ENCODE measurements at places on chromosomes 6 and 20.
A peak's percentile ranks its signal among the peaks of the same experiment; 100 is the strongest.

DNA sequence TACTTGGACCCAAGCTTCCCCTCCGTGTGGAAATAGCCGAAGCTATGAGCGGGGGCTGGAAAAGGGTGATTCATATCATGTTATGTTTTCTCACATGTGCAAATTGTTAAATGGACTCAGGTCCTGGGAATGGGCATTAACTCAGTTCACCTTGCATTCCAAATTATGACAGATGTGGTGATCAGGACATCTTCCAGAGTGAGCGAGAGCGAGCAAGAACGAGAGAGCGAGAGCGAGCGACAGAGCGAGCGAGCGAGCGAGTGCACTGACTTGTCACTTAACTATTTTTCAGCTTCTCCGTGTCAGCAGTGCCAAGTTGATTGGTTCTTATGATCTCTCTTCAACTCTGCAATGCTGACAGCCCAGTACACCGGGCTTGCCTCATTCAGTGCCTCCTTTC, 437.4 kb upstream of the NRSN1 start:
- DNase-seq, result peak; percentile 47

DNA sequence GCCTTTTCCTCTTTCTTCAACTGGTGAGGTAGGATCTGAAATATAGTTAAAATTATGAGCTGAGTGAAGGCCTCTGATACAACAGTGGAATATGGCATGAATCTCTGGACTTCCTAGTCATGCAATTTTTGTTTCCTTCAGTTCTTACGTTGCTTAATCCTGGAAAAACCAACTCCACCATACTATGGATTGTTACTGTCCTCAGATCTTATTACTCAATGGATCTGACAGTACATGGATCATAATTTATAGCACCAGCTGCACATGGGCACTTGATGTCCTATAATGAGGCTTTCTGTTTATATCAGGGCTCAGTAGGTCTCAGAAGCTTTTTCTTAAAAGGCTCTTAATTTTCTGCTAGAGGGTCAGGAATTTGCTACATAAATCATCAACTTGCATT, 1341.0 kb upstream of the EYS start:
- DNase-seq, result no peak

DNA sequence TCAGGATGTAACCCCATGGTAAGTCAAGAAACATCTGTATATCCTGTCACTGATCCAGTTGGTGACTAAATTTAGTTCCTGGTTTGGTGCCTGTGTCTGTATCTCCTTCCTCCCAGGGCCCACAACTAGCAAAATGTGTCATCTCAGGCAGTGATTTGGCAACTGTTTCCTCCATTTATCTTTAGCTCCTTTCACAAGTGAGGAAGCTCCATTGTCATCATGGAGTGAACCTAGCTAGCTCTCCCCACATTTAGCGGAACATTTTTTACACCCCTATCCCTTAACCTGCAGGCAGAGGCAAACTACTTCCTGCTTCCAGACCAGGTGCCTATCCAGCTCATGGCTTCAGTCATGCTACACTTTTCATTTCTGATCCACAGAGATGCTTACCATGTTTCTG, 99.5 kb downstream of the IPCEF1 start:
- no peak for DNase-seq

- peak; percentile 83 for DNase-seq
Measured at GRCh38 chr6:144131248-144131709, 19.0 kb upstream of the STX11 start.

DNA sequence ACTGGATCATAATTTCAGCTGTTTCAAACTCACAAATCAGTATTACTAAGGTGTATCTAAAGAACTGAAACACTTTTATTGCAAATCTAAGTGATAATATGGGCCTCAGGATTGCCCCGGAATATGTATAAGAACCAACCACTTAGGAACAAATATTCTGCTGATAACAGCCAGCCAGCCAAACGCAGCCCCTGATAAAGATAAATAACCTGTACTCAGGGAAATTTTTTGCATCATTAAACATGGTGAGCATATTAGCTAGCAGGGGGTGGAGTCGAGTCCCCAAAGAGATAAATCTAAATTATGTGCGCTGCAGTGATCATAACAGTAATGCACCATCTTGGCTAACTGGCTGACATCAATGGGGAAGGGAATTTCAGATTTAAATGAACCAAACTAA, 410.2 kb upstream of the MAP3K7 start:
- DNase-seq, result no peak

- peak; percentile 89 for DNase-seq
Measured at GRCh38 chr6:17905611-17906592, 81.5 kb downstream of the KIF13A start.

DNA sequence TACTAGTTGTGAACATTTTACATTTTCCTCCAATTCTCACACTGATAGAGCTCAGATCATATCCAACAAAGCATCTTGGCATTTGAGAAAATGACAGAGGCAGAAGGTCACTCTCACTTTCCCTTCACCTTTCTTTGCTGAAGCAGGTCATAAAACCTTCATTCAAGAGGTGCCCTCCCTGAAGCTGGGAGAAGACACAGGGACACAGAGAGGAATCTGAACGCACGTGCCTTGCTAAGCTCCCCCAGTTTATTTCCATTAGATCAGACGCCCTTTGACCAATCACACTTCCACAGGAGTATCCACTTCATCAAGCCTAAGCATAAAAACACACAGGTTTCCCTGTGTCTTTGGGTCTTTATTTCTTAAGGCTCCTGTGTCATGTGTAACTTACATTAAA, 9.2 kb upstream of the MBOAT1 start:
- no peak for DNase-seq

GRCh38 chr20:32875673-32876072, 16.9 kb downstream of the EFCAB8 start:
- no peak for DNase-seq

DNA sequence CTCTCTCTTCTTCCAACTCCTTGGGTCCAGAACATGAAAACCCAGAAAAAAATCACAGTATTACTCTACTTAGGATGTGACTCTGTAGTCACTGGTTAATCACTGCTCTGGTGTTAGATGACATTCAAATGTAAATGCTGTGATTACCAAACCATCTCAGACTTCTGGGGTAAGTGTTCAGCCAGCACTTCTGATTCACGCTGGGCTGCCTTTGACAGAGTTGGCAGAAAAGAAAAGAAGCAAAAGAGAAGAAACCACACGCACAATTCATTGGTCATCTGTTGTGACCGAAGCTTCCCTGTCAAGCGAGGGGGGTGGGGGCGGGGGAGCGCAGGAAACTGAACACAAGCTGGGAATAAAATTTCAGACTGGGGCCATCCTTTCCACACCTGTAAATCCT, 82.7 kb downstream of the PSMG4 start:
- peak; percentile 97 for DNase-seq

DNA sequence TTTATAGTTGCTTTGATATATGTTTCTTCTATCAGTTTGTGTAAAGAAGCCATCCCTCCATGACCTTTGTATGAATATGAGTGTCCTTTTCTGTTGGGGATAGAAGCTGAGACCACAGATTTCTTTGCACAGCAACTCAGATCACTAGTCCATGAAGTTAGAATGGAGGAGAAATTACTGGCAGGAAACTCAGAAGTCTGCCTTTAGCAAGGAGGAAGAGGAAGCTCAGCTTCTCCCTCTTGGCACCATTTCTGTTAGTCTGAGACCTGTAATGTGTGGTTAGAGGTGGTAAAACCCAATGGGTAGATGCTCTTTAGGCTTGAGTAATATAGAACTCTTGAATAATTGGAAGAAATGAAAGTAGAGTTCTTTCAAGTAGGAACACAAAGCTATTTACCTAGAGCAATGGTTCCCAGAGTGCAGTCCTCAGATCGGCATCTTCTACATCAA, 995.3 kb upstream of the FLRT3 start:
- no peak for DNase-seq

DNA sequence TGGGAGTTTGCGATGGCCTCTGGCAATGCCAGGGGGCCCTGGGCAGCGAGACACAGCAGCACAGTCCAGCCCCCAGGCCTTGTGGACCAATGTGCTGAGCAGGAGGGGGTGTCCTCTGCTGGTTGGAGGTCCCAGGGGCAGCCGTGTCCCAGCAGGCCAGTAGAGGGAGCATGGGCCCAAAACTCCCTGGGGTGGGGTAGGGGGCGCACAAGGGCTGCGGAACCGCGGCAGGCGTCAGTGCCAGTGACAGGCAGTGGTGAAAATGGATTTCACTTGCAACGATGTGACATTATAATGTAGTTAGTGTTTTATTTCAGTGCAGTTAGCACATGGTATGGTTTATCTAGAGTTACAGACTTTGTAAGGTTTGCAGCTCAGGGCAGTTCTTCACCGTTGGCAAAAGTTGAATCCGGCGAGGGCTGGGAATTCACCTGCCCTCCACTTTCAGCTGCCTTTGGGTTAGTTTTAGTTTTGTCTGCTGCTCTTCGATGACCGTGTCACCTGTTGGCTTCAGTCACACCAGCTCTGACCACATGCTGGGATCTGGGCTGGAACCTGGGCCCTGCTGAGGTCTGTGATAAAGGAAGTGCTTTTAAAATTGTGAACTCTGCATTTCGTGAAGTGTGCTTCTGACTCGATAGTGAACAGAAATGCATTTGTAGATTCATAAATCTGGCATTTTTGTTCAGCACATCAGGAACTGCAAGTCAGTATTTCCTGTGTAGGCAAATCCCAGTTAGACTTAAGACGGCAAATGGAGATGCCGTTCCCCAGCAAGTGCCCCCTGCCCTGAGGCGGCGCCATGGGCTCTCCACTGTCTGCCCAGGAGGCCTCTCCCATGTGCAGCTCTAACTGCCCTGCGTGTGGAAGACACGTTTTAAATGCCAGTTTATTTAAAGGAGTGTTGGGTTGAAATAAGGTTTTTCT, 46.8 kb downstream of the PYGB start:
- peak; percentile 63 for DNase-seq

GRCh38 chr6:105786890-105787655, 299.1 kb upstream of the PRDM1 start:
- no peak for DNase-seq

- no peak for DNase-seq
Measured at GRCh38 chr6:37317312-37318038, 36.3 kb upstream of the RNF8 start.

DNA sequence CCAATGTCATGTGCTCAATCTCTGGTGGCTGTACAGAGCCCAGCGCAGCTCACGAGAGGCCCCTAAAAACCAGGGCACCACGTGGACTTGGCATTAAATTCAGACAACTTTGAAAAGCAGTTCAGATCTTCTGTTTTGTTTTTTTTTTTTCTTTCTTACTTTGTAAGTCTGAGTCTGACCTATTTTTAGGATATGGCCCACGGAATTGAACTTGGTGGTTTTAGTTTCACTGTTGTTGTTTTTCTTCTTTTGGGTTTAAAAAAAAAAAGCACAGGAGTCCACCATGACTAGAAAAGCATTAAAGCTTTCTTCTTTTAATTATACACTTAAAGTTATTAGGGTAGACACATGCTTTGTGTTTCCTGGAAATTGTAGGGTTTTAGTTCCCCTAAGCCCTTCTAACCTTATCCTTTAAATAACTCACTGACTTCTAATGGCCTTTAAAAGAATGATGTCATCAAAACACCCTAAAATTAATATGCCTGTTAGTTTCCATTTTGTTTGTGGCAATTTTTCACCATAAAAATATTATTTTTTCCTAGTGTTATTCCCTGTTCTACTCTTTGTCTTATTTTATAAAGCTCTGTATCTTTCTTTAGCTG, 48.5 kb upstream of the CCN2 start:
- no peak for DNase-seq

- no peak for DNase-seq
Measured at GRCh38 chr6:2666906-2667575, 83.7 kb downstream of the MYLK4 start.

- peak; percentile 49 for DNase-seq
Measured at GRCh38 chr6:127267646-127268625, 1.3 kb downstream of the RNF146 start.

- no peak for DNase-seq
Measured at GRCh38 chr6:36095497-36096391, 34.6 kb upstream of the MAPK13 start.

DNA sequence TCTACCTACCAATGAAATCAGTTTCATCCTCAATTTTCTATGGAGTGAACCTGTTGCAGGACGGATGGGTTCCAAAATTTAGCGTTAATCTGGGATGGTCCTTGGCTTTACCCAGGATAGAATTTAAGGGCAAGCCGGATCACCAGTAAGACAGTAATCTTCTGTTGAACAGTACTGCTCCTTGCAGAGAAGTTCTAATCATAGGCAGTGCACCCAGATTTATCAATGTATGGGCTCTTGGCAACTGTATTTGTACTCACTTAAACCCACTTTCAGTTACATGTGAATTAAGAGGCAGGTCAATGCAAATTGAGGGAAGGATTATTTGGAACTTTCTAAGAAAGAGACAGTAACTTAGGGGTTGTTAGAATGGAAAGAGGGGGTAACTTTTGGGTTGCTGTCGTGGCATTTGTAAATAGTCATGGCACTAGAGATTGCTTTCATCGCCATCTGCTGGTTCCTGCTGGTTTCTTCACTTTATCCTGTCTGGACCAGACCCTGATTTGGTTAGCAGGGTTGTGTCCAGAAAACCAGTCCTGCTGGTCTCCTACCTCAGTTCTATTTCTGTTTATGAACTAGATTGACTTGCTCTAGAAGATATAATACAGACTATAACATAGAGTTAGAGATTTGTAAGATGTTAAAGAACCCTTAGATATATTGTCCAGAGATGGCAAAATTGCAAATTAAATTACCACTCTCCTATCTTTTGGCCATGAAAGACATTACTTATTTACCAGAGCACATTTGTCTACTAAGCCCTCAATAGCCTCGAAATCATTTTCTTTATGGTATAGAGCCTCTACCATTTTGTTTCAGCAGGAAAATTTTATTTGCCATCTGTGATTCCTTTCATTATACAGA, 646.3 kb downstream of the UTRN start:
- peak; percentile 66 for DNase-seq

- no peak for DNase-seq
Measured at GRCh38 chr6:145151624-145152023, 583.7 kb downstream of the EPM2A start.

- DNase-seq, result peak; percentile 68
Measured at GRCh38 chr6:139392794-139393193, 18.3 kb upstream of the CITED2 start.

GRCh38 chr6:167849846-167850459, 23.2 kb downstream of the AFDN start:
- DNase-seq, result no peak

DNA sequence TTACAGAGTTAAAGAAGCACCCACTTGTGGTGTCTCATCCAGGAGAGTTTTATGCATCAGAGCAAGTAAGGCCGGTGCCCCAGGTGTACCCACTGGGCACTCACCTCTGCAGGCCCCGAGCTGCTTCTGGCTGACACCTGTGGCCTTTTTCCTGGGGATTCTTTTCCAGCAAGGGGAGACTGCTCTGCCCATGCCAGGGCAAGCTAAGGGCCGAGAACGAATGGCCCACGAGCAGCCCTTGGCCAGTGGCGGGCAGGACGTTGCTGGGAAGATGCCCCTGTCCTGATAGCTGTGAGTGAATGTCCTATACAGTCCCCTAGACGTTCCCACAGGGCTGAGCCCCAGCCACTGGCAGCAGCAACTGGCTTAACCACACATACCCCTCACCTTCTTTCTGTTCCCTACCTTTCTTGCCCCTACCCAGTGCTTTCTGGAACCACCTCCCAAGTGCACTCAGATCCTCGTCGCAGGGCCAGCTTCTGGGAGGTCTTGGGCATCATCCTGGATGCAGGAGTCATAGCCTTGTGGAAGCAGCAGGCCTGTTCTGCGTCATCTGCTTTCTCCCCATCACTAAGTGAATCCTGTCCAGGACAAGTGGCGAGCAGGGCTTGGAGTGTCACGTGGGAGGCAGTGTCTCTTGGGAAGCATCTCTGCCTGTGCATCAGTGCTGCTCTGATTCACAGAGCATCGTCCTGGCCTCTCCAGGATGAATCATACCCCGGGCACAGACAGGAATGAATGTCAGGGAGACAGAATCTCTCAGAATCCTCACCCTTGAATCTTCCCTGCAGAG, 32.5 kb downstream of the SYNDIG1 start:
- DNase-seq, result peak; percentile 99

GRCh38 chr6:143595251-143596036, 82.3 kb upstream of the PHACTR2 start:
- peak; percentile 21 for DNase-seq
